HAP-1 (cell line): ENCODE measurements at places on chromosomes 1 and 21.

- peak; percentile 75 for DNase-seq
Observed at GRCh38 chr1:111222308-111223125, 5.0 kb upstream of the CHI3L2 start.

DNA sequence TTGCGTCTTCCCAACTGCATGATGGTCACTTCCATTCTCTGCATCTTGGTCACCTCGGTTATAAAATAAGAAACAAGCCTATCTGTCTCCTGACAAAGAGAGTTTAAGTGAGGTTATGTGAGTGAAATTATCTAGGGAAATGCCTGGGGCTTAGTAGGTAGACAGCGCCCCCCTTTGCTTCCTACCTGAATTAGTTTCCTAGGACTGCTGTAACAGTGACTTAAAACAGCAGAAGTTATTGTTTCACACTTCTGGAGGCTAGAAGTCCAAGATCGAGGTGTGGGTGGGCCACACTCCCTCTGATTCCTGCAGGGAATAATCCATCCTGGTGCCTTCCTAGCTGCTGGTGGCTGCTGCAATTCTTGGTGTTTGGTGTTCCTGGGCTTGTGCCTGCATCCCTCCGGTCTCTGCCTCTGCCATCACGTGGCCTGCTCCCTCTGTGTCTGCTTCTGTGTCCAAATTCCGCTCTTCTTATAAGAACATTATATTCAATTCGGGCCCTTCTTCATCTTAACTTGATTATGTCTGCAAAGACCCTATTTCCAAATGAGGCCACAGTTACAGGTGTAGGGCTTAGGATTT lies 92.6 kb downstream of the IGSF21 start:
- DNase-seq = no peak

DNA sequence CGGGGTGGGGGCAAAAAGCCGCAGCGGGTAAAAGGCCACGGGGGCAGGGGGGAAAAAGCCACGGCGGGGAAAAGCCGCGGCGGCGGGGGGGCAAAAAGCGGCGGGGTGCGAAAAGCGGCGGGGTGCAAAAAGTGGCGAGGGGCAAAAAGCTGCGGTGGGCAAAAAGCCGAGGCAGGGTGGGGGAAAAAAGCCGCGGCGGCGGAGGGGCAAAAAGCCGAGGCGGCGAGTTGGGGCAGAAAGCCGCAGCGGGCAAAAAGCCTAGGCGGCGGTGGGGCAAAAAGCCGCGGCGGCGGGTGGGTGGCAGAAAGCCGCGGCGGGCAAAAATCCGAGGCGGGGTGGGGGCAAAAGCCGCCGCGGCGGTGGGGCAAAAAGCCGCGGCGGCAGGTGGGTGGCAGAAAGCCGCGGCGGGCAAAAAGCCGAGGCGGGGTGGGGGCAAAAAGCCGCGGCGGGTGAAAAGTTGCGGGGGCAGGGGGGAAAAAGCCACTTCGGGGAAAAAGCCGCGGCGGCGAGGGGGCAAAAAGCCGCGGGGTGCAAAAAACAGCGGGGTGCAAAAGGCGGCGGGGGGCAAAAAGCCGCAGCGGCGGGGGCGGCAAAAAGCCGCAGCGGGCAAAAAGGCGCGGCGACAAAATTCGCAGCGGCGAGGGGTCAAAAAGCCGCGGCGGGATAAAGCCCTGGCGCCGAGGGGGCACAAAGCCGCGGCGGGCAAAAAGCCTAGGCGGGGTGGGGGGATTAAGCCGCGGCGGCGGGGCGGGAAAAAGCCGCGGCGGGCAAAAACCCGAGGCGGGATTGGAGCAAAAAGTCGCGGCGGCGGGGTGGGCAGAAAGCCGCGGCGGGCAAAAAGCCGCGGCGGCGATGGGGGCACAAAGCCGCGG lies 3901.2 kb downstream of the SRGAP2C start:
- DNase-seq = no peak

- DNase-seq = no peak
Observed at GRCh38 chr1:5748286-5749225, 243.7 kb downstream of the NPHP4 start.

- no peak for DNase-seq
Observed at GRCh38 chr1:86335916-86336315, 60.2 kb downstream of the ODF2L start.

DNA sequence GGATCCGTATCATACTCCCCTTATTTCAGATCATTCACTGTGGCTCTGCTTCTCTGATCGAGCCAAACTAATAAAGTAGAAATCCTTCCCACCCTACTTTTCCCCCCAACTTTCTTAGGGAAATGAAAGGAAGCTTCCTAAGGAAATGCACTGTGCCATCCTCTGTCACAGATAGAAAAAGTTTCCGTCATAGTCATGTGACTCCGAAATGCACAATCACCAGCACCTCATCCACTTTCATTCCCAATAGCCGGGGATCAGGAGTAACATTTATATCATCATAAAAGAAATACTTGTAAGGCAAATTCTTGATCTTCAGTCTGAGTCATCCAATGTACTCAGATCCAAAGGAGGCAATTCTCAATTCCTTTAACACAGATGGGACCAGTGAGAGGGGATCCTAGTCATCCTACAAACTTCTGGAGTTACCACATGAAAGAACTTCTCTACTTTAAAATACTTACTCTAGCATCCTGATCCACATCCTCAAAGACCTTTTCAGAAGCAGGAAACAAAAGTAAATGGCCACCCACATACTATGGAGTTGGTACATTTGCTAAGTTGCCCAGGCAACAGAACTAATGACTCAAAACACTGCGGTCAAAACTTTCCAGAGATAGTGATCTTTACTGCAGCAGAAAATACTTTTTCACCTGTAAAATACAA lies 97.8 kb upstream of the ZC3H11B start:
- DNase-seq = no peak

GRCh38 chr1:3170561-3171453 lies 101.8 kb downstream of the PRDM16 start:
- peak; percentile 29 for DNase-seq

- no peak for DNase-seq
Observed at GRCh38 chr1:91682882-91683597, 182.4 kb downstream of the CDC7 start.

DNA sequence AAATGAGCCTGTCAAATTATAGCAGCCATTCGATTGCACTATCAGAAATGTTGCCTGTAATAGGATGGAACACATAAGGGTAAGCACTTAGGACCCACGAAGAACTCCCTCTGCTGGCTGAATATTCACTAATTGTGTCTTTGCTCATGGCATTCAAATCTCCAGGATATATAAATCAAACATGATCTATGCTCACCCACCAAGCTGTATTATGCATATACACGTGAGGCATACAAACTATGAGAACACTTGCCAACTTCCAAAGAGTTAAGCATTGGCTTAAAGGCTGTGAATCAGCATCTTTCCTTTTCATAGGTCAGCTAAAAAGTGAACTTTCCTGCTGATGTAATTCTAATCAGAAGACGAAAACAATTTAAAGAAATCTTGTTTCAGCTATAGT lies 34.5 kb downstream of the TMPRSS15 start:
- peak; percentile 31 for DNase-seq

- DNase-seq = no peak
Observed at GRCh38 chr1:214379236-214379970, 98.4 kb downstream of the SMYD2 start.

- peak; percentile 40 for DNase-seq
Observed at GRCh38 chr1:176880955-176881595, 283.4 kb downstream of the ASTN1 start.

DNA sequence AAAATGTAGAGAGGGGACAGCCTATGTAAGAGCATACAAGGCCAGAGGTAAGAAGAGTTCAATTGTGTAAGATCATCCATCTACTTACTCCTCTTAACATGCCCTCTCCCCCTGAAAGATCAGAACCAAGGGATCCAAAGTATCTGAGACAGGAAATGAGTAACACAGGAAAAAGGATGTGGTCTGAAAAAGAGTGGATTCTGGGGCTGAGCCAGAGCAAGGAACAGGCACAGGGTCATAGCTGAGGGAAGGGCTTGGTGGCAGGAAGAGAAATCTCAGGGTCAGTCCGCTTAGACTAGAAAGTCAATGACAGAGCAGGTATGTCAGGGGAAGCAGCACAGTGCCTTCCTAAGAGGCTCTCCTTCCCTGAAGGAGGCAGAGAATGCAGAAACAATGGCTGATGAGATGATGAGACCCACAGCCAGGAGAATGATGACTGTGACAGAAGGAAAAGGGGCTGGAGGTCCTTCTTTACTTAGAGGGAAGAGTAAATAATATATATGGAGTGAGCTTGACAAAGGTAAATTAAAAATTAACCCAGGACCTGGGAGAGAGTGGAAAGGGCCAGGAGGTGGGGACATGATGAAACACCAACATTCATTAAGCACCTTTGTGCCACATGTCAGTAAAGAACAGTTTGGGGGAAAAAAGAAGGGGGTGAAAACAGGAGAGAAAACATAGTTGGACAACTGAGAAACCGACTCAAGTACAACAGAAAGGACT lies 26.2 kb upstream of the A3GALT2 start:
- no peak for DNase-seq

GRCh38 chr21:17834639-17835354 lies 15.6 kb upstream of the C21orf91 start:
- no peak for DNase-seq

DNA sequence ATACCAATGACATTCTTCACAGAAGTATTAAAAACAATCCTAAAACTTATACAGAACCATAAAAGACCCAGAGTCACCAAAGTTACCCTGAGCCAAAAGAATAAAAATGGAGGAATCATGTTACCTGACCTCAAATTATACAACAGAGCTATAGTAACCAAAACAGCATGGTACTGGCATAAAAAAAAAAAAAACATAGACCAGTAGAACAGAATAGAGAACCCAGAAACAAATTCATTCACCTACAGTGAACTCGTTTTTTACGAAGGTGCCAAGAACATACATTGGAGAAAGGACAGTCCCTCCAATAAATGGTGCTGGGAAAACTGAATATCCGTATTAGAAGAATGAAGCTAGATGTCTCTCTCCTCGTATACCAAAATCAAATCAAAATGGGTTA lies 2.6 kb upstream of the GNG5 start:
- DNase-seq = no peak

DNA sequence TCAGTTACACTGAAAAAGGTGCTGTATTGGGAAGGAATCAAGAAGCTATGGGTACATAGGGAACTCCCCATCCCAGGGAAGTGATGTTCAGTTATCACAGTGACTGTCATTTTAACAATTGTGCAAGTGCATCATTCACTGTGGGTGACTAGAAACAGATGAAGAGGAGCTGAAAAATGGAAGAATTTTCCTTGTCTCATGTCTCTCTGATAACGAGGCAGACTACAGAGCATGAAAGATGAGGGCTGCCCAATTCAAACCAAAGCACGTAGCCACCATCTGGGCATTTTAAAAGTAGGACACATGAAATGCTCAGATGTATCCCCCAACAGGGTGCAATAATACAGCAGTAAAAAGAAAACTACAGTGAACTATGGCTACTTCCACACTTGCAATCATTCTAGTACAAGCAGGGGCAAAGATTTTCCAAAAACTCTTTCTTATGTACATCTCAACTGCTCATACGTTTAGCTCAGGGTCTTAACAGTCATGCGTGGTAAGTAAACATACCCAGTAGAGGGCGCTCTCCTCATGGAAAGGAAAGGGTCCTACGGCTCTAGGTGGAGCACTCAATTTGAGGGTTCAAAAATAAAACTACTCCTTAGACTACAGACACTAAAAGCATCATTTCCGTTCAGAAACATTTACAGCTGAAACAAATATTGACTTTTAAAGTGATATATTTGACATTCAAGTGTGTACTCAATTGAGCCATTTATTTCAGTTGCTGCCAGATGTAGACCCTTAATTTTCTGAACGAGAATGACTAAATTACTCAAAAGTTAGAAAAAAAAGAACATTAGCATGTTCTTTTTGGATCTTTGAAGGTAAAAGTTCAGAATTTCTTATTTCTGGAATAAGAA lies 143.2 kb downstream of the KCTD3 start:
- DNase-seq = peak; percentile 76

DNA sequence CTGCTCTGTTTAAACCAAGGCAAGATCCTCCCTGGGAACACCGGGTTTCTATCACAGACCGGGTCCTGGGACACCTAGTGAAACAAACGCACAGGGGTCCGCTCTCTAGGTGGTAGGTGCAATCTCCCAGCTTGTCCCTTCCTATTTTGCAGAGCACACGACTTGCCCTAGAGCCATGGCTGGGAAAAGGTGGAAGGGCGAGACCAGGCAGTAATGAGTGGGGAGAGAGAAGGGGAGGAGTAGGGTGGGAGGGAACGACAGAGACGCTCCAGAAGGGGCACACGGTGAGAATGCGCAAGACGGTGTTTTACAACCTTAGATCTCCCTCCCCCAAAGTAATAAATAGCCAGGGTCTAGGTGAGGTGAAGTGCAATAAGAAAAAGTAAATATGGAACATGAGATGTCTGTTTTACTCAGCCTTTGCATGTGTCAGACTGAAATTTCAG lies 9.3 kb upstream of the ARHGAP29 start:
- DNase-seq = no peak

- DNase-seq = no peak
Observed at GRCh38 chr1:18817795-18818435, 41.5 kb downstream of the TAS1R2 start.

DNA sequence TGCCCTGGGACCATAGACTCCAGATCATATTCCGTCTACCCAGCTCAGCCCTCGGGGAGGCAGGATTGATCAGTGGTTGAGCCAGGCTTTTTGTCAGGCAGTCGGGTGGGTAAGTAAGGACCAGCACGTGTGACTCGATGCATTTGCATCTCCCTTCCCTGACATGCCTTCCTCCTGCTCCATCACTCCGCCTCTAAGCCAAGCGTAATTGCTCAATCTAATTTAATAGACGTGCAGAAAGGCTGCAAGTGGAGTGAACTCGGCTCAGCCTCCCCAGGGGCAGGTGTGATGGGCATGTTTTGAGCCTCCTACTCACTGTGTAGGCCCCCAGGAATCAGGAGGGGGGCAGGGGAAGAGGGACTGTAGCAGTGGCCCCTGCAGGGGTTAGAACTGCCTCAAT lies 34.6 kb upstream of the GRIK3 start:
- no peak for DNase-seq

GRCh38 chr1:36765785-36766300 lies 268.5 kb downstream of the GRIK3 start:
- no peak for DNase-seq

- no peak for DNase-seq
Observed at GRCh38 chr1:53710584-53710983, 28.4 kb downstream of the GLIS1 start.

GRCh38 chr1:27135541-27136235 lies 19.2 kb downstream of the SLC9A1 start:
- DNase-seq = no peak

DNA sequence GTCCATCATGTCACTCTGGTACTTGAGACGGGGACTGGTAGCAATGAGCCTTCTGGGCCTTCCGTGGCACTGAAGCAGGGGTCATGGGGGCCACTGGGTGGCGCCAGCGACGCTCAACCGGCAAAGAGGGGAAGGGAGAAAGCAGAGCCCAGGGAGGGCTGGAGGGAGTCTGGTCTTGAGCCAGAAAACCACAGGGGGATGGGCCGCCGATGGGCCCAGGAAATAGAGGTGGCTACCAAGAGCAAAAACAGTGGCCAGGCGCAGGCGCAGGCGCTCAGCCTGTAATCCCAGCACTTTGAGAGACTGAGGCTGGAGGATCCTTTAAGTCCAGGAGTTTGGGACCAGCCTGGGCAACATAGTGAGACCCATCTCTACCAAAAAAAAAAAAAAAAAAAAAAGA lies 21.8 kb downstream of the EXOC8 start:
- DNase-seq = peak; percentile 40
